ENCODE measurements at places on chromosomes 2 and 18.

DNA sequence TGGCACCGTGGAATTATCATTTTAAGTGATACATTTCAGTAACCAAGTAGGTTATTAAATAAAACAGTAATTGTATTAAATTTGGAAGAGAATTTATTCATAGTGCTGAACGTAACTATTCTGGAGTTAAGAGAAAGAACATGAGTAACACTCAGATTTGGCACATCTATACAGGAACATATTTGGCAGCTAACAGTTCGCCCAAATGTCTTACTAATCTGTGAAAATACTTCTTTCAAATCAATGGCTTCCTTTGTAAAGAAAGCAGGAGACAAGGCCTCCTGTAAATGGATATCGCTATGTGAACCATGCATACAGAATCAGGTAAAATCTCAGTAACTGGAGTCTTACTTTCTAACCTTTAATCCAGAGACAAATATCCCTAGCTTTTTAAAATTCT lies 64.4 kb downstream of the ZNF516 start:
- DNase-seq, result no peak
- H3K36me3 ChIP-seq, result peaks cover 4% of the 10 kb centered on the region
- H3K27ac ChIP-seq, result no peak overlapping the region
- H3K27me3 ChIP-seq, result no peaks in the 10 kb centered on the region

GRCh38 chr2:129667577-129667976 lies 311.9 kb upstream of the RAB6C start:
- H3K4me3 ChIP-seq, result no peak overlapping the region
- H3K4me1 ChIP-seq, result no peaks in the 10 kb centered on the region
- DNase-seq, result no peak
- no peaks in the 10 kb centered on the region for H3K36me3 ChIP-seq
- H3K27me3 ChIP-seq, result no peaks in the 10 kb centered on the region

DNA sequence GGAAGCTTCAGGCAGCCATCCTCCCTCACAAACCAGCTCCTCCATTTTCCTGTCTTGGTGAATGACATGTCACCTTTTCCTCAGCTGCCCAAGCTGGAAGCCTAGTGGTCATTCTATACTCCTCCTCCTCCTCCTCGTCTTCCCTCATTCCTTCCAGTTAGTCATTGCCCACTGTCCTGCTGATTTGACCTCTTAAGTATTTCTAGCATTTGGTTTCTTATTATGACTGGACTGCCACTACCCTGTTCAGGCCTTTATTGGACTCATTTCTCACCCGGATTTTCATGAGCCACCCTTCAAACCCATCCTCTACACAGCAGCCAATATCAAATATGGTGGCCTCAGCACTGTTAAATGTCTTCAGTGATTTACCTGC lies 21.9 kb upstream of the MGAT5 start:
- H3K27ac ChIP-seq, result no peak overlapping the region
- no peaks in the 10 kb centered on the region for H3K36me3 ChIP-seq
- peaks cover 4% of the 10 kb centered on the region for H3K4me1 ChIP-seq
- H3K4me3 ChIP-seq, result no peak overlapping the region

GRCh38 chr2:70698847-70699246 lies 69.2 kb downstream of the ADD2 start:
- H3K4me3 ChIP-seq, result no peak overlapping the region
- no peaks in the 10 kb centered on the region for H3K4me1 ChIP-seq
- no peak overlapping the region for H3K27ac ChIP-seq
- no peaks in the 10 kb centered on the region for H3K27me3 ChIP-seq

- DNase-seq, result no peak
- H3K36me3 ChIP-seq, result no peaks in the 10 kb centered on the region
These were observed 34.2 kb downstream of the MYO7B start for GRCh38 chr2:127569666-127570065.

- no peak overlapping the region for H3K27ac ChIP-seq
- DNase-seq, result no peak
- H3K36me3 ChIP-seq, result no peaks in the 10 kb centered on the region
- H3K4me3 ChIP-seq, result no peak overlapping the region
- no peaks in the 10 kb centered on the region for H3K4me1 ChIP-seq
These were observed 134.1 kb downstream of the CNTNAP5 start for GRCh38 chr2:124159166-124159565.

GRCh38 chr2:15325296-15325695 lies 235.8 kb downstream of the NBAS start:
- H3K27me3 ChIP-seq, result no peaks in the 10 kb centered on the region
- H3K4me3 ChIP-seq, result no peak overlapping the region
- H3K4me1 ChIP-seq, result no peaks in the 10 kb centered on the region
- no peak overlapping the region for H3K27ac ChIP-seq
- peaks cover 12% of the 10 kb centered on the region for H3K36me3 ChIP-seq

Data from thoracic aorta (tissue), 2 donors.